ENCODE measurements at places on chromosomes 12 and 14.

DNA sequence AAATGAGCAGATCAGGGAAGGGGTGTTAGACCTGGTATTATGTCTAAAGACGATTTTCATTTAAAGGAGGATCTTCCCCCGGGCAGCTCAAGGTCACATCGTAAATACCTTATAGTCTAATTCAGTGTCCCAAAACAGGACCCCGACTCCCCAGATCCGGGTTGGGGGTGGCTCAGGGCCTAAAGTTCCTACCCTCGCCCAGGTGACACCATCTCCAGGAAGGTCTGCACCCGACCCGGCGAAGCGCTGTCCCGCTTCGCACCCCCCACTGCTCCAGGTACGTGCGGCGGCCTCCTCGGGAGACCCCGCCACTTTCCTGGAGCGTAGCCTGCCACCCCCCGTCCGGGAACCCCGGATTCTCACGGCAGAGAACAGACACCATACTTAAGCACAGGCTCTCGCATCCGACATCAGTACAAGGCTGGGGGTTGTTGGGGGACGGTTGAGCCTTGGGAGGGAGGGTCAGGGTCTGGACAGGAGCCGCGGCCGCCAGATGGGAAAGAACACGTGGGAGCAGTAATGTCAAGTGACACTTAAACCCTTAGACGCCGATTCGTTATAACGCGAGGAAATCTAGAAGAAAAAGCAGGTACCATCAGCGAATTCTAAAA, 556 bp downstream of the TIMM9 start:
- ATAC-seq = peak; percentile 15

- ATAC-seq = no peak
Measured at GRCh38 chr12:130830246-130830551, 8.9 kb downstream of the STX2 start.

DNA sequence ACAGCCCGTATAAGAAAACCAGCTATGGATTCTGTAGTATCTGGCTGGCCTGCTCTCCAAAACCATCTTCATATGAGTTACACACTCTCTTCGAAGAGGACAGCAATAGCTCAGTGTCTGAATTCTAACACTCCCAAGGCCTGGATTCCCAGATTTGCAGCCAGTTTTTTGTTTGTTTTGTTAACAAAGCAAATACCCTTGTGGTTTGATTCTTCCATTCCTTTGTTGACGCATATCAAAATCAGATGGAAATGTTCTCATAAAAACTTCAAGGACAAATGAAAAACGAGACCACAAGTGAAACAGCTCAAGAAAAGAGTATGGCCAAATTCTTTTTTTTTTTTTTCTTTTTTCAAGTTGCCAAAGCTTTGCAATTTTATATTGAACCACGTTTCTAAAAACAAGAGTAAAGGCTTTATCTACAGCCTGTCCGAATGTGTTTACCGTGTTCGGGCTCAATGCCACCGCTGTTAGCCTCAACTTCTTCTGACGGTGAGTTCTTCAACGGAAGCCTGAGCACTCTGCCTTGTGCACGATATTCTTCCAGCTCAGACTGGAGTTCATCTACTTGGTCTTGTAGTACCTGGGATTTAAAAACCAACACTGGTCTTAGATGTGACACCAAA, 67.5 kb downstream of the NIN start:
- ATAC-seq = no peak

DNA sequence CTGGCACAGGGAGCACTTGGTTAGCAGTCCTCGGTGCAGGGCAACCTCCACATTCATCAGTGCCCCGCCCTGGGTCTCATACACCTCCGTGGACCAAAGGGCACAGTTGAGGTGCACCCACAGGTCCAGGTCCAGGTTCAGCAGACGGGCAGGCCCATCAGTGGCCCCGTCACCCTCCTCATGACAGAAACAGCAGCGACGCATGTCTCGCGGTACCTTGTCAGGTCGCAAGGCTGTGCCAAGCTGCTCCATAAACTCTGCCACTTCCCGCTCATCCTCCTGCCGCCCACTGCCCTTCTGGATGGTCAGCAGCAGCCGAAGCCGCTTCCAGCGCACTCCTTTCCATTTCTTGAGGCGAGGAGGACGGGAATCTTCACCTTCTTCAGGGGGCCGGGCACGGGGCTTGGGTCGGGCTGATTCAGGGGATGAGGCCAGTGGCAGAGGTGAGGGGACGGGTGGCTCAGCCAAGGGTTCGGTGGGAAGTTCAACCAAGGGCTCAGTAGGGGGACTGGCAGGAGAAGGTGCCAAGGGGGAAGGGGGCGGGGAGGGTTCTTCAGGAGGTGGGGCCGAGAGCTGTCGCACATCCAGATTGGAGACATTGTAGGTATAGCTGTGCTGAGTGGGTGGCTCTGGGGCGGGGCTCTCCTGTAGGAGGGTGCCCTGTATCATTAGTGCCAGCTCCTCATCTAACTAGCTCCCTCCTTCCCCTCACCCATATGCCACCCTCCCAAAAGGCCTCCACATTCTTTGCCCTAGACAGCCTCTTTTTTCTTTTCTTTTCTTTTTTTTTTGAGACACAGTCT, 8.3 kb upstream of the PRKAG1 start:
- no peak for ATAC-seq

GRCh38 chr12:3224530-3224903, 147.3 kb downstream of the TSPAN9 start:
- ATAC-seq = no peak

GRCh38 chr14:24364841-24365240, 3.1 kb upstream of the NFATC4 start:
- no peak for ATAC-seq

GRCh38 chr12:4261655-4262054, 11.9 kb upstream of the CCND2 start:
- ATAC-seq = peak; percentile 65

DNA sequence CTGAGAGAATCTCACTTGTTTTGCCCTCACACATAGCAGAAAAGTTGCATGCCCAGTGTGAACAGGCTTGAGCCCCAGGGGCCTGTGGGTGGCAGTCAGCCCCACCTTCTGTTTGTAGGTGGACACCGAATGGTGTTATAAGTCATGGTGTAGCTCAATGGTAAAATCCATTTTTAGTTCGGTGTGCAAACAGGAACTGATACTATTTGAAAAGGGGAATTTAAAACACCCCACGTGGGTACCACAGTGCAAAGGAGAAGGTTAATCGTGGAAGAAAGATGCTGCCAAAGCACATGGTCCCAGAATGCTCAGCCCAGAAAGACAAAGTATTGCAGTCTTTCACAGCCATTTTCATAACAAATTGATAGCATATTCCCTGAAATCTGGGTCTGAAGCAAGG, 71.8 kb upstream of the GZMB start:
- peak; percentile 24 for ATAC-seq

- ATAC-seq = no peak
Measured at GRCh38 chr12:63066136-63066535, 84.9 kb downstream of the AVPR1A start.
